GM12878 (cell line): ENCODE measurements at places on chromosomes 1 and 21. TPM values are rescaled to one million over a fixed set of nuclear protein-coding genes. Genes with fewer than 3 reads are reported as not detected.

GRCh38 chr1:22142315-22143064, 407 bp downstream of the WNT4 start:
- DNase-seq = no peak

Gene RRP15
- 37.6 and 40.6 TPM in 2 replicates for polyA plus RNA-seq

Gene LRRC53
- polyA plus RNA-seq = not detected in 2 replicates

DNA sequence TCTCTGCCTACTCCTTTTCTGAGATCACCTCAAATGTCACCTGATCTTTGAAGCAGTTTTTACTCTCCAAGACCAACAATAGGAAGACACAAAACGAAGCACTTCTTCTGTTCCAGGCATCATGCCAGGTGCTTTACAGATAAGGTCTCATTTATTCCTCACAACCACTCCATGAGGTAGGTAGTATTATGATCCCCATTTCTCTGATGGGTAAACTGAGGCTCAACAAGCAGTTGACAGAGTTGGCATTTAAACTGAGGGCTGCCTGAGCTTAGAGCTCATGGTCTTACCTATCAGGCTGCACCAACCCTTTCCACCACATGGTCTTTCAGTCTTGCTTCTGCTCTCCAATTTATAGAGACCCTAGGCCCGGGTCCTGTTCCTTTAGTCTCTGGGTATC, 147.2 kb upstream of the JUN start:
- DNase-seq = no peak

Gene FCGR3A
- polyA plus RNA-seq = 0.09 TPM in 1 of 2 replicates, not detected in the other

DNA sequence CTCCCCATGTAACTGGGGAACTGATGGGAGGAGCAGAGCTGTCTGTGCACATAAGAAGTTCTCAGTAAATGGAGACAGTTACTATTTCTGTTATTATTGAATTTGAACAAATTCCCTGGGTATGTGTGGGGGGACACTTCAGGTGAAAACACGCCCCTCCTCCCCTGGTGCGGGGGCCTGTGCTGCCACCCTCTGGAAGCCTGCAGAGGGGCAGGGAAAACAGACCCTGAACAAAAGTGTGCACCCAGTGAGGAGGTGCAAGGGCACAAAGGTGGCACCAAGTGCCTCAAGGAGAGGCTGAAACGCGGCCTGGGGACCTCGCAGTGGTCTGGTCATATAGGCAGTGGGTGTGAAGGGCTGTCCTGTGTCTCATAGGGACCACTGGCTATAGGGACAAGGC, 18.2 kb upstream of the NADK start:
- DNase-seq = no peak

Gene CYP2J2
- 0.11 and 0.12 TPM in 2 replicates for polyA plus RNA-seq

Gene CFAP107
- polyA plus RNA-seq = not detected in 2 replicates

Gene MROH7
- polyA plus RNA-seq = not detected in 2 replicates

DNA sequence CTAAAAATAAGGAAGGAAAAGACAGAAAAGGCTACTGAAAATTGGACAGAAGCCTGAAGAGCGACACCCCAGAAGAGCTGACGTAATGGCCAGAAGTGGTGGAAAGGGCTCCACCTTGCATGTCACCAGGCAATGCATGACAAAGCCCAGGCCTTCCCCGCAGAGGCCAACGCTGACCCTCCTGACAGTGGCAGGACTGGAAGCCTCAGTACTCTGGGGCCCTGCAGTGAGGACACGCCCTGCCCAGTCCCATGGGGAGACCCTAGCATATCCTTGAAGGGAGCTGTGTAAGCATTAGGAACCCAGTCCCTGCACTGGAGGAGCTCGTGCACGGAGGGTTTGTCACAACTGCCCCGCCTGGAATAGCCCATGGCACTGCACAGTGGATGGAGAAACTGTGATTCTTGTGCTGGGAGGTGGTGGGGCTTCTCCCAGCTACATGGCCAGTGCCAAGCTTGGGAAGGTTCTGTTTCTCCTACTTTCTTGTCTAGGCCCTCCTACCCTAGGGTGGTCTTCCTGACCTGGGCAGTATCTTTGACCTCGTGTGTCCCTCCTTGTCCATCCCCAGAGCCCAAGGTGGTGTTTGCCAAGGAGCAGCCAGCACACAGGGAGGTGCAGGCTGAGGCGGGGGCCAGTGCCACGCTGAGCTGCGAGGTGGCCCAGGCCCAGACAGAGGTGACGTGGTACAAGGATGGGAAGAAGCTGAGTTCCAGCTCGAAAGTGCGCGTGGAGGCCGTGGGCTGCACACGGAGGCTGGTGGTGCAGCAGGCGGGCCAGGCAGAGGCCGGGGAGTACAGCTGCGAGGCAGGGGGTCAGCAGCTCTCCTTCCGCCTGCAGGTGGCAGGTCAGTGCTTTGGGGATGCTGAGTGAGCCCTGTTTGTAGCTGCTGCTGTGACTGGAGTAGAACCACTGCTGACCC, 60.4 kb downstream of the OBSCN start:
- DNase-seq = no peak

DNA sequence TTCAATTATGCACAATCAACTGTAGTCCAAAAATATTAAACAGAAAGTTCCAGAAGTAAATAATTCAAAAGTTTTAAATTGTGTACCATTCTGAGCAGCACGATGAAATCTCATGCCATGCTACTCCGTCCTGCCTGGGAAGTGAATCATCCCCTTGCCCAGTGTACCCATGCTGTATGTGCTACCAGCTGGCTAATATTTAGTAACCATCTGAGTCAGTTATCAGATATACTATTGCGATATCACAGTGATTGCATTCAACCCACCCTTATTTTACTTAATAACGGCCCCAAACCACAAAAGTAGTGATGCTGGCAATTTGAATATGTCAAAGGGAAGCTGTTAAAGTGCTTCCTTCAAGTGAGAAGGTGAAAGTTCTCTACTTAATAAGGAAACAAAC, 56.2 kb downstream of the EVI5 start:
- no peak for DNase-seq

GRCh38 chr1:180246579-180246978, 16.5 kb downstream of the LHX4 start:
- no peak for DNase-seq

DNA sequence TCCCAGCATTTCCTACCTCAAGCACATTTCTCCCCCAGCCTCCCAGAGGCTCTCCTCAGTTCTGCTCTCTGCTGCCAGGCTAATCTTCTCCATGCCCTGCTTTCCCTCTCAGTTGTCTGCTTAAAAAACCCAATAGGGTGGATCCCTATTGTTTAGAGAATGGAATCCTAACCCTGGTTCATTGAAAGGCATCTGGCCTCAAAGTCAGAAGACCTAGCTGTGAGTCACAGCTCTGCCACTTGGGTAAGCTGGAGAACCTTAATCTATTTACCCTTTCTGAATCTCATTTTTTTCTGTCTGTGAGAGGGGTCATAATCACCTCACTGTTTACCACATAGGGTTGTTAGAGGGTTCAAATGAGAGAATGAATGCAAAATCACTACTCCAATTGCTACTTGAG, 12.5 kb upstream of the MYOC start:
- DNase-seq = no peak

GRCh38 chr1:234214129-234214910, 158.9 kb upstream of the COA6 start:
- DNase-seq = no peak

DNA sequence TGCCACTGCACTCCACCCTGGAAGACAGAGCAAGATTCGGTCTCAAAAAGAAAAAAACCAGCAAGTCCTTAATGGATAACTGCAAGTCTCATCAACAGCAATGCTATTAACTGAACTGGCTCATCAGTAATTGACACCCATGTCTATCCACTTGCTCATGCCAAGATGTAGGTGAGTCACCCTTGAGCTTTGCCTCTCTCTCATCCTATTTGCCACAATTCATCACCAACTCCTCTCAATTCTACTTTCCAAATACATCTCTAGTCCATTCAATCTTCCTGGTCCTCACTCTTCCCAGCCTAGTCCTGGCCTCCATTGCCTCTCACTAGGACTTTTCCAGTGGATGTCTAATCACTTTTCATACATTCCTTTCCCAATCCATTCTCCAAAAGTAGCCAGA, 103.7 kb upstream of the PRMT6 start:
- DNase-seq = no peak

- DNase-seq = no peak
These were observed 185.4 kb downstream of the DYRK1A start for GRCh38 chr21:37551993-37552355.

GRCh38 chr1:3903141-3904005, 3.3 kb upstream of the C1orf174 start:
- DNase-seq = no peak

DNA sequence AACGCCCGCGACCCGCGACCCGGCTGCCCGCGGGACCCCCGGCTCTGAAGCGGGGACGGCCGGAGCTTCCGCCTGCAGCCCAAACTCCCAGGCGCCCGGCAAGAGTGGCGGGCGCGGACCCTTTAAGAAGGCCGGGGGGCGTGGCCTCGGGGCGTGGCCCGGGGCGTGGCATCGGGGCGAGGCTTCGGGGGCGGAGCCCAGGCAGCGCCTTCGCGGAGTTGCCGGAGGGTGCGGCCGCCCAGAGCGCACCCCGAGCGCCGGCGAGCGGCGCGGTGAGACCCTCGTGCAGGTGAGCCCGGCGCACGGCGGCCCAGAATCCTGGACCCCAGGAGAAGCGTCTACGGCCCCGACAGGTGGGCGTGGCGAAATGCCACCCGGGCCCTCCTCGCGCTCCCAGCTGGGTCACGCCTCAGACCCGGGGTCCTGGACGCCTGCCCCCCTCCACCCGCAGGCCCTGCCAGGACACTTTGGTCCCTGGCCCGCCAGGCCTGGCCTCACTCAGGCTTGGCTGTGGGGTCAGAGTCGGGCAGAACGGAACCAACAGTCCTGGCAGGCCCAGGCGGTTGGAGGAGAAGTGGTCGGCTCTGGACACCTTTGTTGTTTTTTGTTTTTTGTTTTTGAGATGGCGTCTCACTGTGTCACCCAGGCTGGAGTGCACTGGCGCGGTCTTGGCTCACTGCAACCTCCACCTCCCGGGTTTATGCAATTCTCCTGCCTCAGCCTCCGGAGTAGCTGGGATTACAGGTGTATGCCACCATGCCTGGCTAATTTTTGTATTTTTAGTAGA, 14.4 kb downstream of the RNF223 start:
- no peak for DNase-seq

Gene LIPI
- 0.13 TPM in 1 of 2 replicates, not detected in the other for polyA plus RNA-seq

Gene NMNAT2
- polyA plus RNA-seq = 1.4 and 2.0 TPM in 2 replicates

DNA sequence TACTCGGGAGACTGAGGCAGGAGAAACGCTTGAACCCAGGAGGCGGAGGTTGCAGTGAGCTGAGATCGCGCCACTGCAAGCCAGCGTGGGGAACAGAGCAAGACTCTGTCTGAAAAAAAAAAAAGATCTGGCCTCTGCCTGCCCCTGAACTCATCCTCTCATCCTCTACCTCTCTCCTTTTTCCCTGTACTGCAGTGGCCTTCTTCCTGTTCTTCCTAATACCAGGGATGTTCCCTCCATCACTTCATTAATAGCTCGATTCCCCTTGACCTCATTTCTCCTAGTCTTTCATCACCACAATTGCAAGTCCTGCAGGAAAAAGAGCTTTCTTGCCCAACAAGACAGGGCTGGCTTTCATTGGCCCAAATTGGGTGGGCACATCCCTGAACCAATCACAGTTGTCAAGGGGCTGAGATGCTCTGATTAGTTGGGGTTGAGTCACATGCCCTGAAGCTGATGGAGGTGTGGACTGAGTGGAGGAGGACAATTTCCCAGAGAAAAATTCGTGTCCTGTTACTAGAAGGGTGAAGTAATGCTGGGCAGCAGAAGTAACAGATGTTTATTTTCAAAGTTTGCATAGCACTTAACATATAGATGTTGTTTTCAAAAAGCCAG, 86.8 kb upstream of the PUM1 start:
- DNase-seq = no peak

- no peak for DNase-seq
These were observed 1.6 kb downstream of the CLIC6 start for GRCh38 chr21:34670220-34670961.

GRCh38 chr1:109728870-109729269, 12.0 kb downstream of the GSTM3 start:
- no peak for DNase-seq
